Subcutaneous adipose tissue (tissue), 4 donors: ENCODE measurements at places on chromosomes 1 and 21. TPM values are rescaled to one million over a fixed set of nuclear protein-coding genes. Genes with fewer than 3 reads are reported as not detected.

The GOLT1A gene
- total RNA-seq: not detected

The GPATCH2 gene
- 15.4 TPM for total RNA-seq

The KCNJ6 gene
- not detected for total RNA-seq

The SASS6 gene
- total RNA-seq: 3.7 TPM

The CDCA8 gene
- 0.68 TPM for total RNA-seq

The PIK3R3 gene
- 60.3 TPM for total RNA-seq
